ENCODE measurements at places on chromosomes 16 and 17. TPM values are rescaled to one million over a fixed set of nuclear protein-coding genes. Genes with fewer than 3 reads are reported as not detected.

The IL17C gene
- not detected for total RNA-seq

The TBC1D3G gene
- not detected for total RNA-seq

The TNFRSF12A gene
- total RNA-seq, result 480 TPM

The SCGB1C2 gene
- total RNA-seq, result not detected

The SHISA9 gene
- total RNA-seq, result 21.2 TPM

The CRISPLD2 gene
- 148 TPM for total RNA-seq

The ZPBP2 gene
- total RNA-seq, result not detected

The SMPD3 gene
- total RNA-seq, result not detected

The KRTAP16-1 gene
- total RNA-seq, result not detected

The TMEM238L gene
- not detected for total RNA-seq

The SNX11 gene
- total RNA-seq, result 16.1 TPM

The RASL10B gene
- total RNA-seq, result under 0.01 TPM

The RAB37 gene
- total RNA-seq, result 0.20 TPM

DNA sequence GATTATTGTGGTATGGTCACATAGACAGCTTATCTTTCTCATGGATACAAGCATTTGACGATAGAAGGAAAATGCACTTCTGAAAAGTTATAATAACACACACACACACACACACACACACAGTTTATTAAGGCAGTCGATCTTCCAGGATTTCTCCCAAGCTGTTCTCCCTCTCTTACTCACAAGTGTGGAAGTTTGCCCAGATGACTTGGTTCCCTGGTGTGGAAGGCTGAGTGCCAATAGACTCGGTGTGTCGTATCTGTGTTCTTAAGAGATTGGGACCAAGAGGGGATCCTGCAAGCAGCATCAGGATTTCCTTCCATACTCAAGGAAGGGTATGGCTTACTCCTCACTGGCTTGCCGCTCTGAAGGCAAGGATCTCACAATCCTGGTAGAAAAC, 279.6 kb downstream of the HS3ST3B1 start:
- no peak for DNase-seq

GRCh38 chr16:75202069-75202590, 4.8 kb downstream of the CTRB2 start:
- no peak for DNase-seq

DNA sequence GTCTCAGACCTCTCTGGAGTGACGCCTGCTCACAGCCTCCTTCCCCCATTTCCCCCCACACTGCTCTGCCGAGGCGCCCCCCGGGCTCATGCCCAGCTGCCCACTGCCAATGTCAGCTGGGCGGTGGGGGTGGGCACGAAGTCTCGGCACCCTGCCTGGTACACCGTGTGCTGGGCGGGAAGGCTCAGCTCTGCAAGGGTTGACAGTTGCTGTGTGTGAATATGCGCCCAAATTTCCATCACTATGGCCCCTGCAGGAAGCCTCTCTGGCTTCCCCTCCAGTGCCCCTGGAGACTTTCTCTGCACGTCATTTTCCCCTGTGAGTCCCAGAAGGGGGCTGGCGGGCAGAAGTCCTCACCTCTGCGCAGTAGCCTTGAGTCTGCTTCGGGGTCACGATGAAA, 11.6 kb upstream of the CAMKK1 start:
- DNase-seq, result no peak

DNA sequence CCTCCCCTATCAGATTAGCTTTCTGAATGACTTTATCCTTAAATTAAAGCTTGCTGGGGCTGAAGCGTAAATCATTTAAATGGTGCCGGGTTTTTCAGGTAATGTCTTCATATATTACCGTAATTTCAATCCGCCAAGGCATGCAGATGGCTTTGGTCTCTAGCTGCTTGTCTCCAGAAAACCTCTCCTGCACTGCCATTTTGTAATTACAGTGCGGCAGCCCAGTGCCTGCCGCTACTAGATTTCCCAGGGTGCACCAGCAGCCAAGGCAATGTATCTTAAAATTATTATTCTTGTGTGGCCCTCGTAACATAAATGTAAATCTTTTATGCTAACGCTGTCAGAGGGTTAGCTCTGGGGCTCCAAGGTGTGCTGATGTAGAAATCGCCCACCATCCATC, 208.5 kb downstream of the TMEM114 start:
- DNase-seq, result no peak

DNA sequence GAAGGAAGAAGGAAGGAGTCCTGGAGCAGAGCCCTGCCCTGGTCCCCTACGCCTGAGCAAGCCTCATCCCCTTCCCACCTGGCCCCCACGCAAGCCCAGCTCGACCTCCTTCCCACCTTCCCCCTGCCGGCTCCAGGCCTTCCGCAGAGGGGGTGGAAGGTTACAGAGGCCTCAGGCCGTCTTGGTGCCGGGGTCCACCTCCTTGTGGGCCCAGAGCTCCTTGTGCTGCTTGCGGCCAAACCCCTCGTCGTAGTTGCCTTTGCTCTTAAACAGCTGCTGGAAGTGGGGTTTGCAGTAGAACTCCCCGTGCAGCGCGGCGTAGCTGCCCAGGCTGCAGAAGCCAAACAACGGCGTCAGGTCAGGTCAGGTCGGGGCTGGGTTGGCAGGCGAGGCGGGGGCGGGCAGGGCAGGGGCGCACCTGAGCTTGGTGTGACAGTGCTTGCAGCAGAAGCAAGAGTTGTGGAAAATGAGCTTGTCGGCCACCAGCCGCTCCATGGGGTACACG, 1.5 kb downstream of the LIMD2 start:
- no peak for DNase-seq

- DNase-seq, result no peak
Observed at GRCh38 chr16:54939510-54940278, 9.0 kb downstream of the IRX5 start.

GRCh38 chr16:75063549-75064088, 53.0 kb downstream of the LDHD start:
- no peak for DNase-seq

GRCh38 chr17:49120166-49120565, 12.4 kb upstream of the B4GALNT2 start:
- DNase-seq, result no peak

GRCh38 chr17:29376667-29377270, 13.4 kb upstream of the TAOK1 start:
- peak; percentile 65 for DNase-seq

DNA sequence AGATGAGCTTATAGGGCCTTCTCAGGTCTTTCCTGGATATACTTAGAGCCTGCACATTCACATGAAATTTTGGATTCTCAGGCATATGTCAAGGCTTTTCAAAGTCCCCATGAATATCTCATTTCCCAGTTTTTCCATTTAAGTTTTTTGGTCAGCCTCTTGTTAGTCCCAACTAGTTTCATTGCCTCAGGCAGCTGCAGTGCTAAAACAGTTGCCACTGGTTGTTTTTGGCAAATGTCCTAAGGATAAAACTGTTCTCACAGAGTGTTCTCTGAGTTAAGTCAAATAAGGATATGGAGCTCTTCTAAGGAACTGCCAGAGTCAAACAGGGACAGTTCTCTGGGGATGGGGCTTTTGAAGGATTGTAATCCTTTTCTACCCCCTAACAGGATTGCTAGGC, 39.9 kb upstream of the ABCC11 start:
- no peak for DNase-seq

- no peak for DNase-seq
Observed at GRCh38 chr16:81651758-81652718, 127.1 kb upstream of the PLCG2 start.

- no peak for DNase-seq
Observed at GRCh38 chr16:82329504-82330192, 159.6 kb upstream of the MPHOSPH6 start.

DNA sequence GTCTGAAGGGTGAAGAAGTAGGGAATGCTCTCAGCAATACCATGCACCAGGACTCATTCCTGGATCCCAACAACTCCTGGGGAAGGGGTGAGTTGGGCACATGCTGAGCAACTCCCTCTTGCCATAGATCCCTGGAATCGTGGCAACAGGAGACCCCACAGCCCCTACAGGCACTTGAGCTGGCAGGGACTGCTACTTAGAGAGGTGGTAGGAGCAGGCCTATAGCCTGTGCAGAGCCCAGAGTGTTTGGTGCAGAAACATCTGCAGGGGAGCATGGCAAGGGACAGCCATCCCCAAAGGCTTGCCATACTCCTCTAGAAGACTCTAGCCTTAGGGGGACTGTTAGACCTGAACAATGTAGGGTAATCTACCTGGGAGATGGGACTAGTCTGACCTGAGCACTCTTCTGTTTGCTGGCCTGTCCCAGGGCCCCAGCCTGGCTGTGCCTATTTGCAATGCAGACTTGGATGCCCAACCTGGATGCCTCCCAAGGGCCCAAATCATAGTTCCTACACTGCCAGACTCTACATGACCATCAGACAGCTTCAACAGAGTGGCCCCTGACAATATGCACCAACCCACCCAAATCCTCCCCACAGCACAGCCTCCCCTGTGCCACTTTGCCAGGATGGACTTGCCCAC, 568.6 kb upstream of the KIF2B start:
- no peak for DNase-seq

DNA sequence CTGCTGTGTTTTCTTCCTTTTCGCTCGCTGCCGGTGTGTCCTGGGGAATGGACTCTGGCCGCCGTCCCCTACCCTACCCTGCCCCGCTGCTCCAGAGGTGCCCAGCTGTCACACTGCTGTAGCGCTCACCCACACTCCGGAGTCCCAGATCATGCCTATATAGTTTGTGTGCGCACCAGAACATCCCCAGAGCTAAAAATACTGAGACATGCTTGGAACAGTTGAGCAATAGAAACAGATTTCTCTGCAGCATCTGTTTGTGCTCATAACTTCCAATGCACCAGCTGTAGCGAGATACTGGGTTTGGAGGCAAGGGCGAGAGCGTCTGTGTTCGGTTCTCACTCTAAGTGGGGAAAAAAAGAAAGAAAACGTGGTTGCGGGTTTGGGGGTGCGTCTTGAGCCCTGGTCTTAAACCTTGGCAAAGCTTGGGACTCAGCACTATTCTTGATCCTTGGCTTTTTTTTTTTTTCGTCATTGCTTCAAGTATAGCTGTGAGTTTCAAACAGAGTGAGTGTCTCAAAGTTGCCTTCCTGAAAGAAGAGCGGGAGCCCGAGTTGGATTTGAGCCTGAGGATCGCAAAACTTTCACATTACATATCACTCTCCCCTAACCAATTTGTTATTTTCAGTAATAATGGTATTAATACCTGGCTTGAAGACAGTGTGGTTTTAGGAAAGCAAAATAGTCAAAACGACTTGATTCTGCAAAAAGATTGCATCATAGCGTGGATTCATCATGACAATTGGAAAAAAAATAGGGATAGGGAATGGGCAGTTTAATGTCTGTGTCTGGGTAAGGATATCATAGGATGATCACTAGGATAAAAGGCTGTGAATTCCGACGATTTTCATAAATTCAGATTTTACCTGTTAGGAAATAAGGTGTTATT, 621 bp downstream of the KCNJ2 start:
- peak; percentile 6 for DNase-seq

GRCh38 chr17:45146890-45147580, 1.2 kb upstream of the HEXIM1 start:
- DNase-seq, result peak; percentile 86

GRCh38 chr16:48052731-48053417, 102.9 kb downstream of the ABCC12 start:
- no peak for DNase-seq

- DNase-seq, result no peak
Observed at GRCh38 chr16:81140930-81141780, 45.0 kb upstream of the GCSH start.

- no peak for DNase-seq
Observed at GRCh38 chr17:68385490-68386215, 71.6 kb downstream of the WIPI1 start.

DNA sequence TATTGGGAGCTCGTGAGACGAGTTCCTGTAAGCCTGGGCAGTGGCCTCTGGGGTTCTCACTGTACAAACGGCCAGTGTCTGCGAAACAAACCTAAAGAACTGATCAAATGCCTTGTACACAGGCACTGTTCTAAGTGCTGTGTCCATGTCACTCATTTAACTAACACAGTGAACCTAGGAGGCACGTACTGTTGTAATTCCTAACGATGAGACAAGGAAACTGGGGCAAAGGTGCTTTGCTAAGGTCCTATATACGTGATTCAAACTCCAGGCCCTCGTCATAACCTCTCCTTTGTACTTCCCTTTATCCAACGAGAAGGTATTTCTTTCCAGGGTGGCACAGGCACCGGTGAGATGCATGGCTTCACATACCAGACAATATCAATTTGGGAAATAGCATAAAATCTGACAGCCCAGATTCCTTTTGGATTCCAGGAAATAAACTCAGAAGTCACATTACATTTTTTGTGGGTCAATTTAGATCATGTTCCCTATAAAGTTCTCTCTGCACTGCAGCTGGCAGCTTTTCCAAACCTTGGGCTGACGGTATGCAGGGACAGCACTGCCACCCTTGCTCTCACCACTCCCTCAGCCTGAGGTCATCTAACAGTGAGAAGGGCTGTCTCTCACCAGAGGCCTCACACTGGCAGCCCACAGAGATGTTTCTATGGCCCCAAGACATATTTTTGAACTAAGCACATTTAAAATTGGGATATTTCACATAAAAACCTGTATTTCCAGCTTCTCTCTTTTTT, 18.3 kb downstream of the GLYR1 start:
- no peak for DNase-seq

- DNase-seq, result peak; percentile 48
Observed at GRCh38 chr17:74744714-74745547, 3.5 kb upstream of the NHERF1 start.

GRCh38 chr17:71922439-71922838, 198.4 kb upstream of the SOX9 start:
- DNase-seq, result peak; percentile 99

- DNase-seq, result peak; percentile 80
Observed at GRCh38 chr17:41287050-41287449, 11.6 kb downstream of the KRTAP9-7 start.

DNA sequence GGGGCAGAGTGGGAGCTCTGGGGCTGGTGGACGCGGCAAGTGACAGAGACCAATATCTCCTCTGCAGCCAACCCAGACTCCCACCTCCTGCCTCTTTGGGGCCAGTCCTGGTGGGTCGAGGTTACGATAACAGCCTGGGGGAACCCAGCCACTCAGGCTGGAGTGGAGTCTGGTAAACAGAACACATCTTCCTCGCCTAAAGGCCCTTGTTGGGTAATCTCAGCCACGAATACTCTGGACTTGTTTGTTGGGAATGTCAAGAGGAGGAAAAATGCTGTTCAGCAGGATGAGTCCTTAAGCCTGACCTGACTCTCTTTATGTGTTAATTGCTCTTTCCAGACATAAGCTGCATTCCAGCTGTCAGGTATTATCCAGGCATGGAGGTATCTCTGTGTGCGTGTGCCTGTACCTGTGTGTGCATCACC, 8.0 kb upstream of the SPNS2 start:
- no peak for DNase-seq

GRCh38 chr17:71527311-71527710, 593.5 kb upstream of the SOX9 start:
- DNase-seq, result peak; percentile 48

GRCh38 chr17:78965491-78965924, 14.2 kb downstream of the LGALS3BP start:
- no peak for DNase-seq

GRCh38 chr17:46822388-46822921, 4.0 kb upstream of the WNT3 start:
- DNase-seq, result no peak

- no peak for DNase-seq
Observed at GRCh38 chr16:31157136-31157535, 7.3 kb upstream of the PRSS36 start.

All from renal cortical epithelial cell (primary cell).